ENCODE measurements at places on chromosomes 3 and 15.

DNA sequence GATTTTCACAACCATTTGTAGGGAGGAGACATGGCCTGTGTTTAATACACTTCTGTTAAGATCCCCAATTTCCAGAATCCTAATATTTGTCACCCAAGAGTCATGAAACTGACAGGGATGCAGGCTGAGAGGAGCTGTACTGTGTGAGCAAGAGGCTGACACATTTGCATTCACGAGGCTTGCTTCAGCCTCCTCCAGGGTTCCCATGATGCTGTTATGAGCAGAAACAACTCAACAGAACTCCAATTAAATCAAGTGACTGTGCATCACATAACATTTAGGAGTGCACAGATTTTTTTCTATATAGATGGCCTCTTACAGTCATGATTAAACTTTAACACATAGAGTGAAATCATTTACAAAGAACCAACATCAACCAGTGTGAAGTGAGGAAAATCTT is 292.3 kb upstream of the STT3B start:
- DNase-seq, result no peak

DNA sequence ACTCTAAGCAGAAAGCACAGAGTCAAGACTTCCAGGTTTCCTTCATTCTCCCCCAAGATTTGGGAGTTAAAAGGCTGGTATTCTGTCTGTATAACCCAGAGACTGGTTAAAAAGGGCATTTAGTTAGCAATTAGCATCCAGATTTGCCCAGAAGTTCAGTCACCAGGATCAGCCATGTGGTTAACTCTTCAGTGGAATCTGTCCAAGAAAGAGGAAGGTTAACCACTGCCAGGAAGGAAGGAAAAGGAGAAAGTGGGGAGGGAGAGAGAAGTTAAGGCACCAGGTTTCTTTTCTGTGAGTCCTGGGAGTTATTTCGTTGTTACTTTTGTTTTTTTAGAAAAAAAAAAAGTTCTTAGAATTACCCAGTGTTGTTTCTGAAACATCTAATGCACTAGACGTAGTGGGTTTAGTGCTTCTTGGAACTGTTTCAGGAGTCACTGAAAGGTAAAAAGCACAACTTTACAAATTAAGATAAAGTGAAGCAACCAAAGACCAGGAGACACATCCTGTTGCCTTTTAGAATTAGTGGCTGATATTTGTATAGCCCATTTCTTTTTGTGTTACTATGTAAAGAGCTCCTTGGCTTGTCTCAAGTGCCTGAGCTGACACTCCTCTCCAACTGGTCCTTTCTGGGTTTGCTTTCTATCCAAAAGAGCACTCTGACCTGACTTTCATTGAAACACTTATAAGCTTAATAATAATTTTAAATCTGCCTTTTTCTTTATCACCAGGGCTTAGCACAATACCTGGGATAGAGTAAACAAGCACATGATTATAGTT is 128.6 kb downstream of the ABI3BP start:
- no peak for DNase-seq

DNA sequence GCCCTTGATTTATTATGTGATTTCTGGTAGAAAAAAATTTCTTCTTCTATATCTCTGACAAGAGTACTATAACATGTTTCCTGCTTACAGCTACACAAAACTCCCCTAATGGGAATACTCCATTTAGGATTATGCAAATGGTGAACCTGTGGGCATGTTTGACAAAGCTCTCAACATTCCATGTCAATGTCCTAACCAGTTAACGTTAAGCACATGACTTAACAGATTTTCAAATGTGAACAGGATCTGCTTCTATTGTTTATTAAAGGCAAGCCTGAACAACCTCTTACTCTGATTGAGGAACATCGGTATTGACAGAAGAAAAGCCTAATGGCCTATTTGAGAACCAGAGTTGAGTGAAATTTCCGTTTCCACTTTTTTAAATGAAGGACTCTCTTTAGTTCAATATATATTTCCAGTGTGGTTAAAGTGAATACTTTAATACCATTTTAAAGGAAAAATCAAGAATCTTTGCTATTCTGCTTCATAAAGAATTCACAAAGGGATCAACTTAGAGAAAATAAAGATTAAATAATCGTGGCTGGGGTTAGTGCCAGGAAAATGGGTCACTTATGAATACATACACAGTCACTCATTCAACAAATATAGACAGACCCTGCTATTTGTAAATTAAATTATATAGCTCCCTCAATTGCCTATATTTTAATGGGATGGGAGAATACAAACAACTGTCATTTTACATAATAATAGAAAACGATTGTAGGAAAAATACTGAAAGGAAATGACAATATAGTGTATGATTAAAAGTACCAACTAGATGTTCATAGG is 300.3 kb upstream of the CBLB start:
- no peak for DNase-seq

DNA sequence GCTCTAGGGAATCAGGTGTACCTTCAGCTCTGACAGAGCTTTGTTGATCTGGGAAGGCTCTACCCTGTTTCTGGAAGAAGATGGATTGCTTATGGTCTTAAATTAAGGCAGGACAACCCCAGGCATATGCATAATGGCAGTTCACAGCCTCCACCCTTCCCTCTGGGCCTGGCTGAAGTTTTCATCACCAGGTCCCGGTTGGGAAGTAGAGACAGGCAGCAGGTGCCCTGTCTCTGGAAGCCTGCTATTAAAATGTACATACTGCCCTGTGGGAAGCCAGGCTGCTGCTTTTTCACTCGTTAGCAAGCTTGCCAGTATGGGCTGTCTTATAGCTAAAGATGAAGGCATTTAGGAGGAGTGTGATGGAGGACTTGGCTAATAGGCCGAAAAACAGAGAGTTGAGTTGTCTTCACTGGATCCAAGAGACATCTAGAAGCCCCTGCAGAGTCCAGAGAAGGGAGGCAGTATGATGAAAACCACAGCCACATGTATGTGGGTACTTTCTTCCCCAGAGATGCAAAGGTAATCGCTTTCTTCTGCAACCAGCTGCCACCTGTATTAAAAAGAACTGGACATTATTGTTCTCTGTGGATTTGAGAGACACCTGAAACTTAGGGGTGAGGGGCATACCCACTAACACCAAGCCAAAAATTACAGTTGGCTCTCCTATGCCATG is 34.4 kb downstream of the ABHD2 start:
- no peak for DNase-seq

- no peak for DNase-seq
Observed at GRCh38 chr3:44446929-44447328, 30.5 kb downstream of the ZNF445 start.

- no peak for DNase-seq
Observed at GRCh38 chr15:73696641-73697001, 12.4 kb downstream of the CD276 start.

GRCh38 chr3:188581792-188582191 is 427.8 kb downstream of the LPP start:
- no peak for DNase-seq

GRCh38 chr3:112471596-112472325 is 27.5 kb downstream of the BTLA start:
- no peak for DNase-seq

GRCh38 chr3:44227632-44228031 is 14.1 kb upstream of the TOPAZ1 start:
- no peak for DNase-seq

GRCh38 chr3:196707566-196707965 is 4.5 kb downstream of the CEP19 start:
- no peak for DNase-seq

GRCh38 chr15:77573802-77574201 is 58.9 kb downstream of the LINGO1 start:
- DNase-seq, result no peak

DNA sequence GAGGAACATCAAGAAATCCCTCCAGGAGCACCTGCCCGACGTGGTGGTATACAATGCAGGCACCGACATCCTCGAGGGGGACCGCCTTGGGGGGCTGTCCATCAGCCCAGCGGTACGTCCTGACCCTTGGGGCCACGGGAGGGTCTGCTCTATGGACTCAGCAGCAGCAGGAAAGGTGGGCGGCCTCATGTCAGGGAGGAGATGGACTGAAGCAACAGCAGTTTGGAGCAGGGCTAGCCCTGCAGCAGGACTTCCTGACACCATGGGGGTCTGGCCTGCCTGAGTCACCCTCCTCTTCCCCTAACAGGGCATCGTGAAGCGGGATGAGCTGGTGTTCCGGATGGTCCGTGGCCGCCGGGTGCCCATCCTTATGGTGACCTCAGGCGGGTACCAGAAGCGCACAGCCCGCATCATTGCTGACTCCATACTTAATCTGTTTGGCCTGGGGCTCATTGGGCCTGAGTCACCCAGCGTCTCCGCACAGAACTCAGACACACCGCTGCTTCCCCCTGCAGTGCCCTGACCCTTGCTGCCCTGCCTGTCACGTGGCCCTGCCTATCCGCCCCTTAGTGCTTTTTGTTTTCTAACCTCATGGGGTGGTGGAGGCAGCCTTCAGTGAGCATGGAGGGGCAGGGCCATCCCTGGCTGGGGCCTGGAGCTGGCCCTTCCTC is 24.2 kb downstream of the HDAC11 start:
- DNase-seq, result no peak

DNA sequence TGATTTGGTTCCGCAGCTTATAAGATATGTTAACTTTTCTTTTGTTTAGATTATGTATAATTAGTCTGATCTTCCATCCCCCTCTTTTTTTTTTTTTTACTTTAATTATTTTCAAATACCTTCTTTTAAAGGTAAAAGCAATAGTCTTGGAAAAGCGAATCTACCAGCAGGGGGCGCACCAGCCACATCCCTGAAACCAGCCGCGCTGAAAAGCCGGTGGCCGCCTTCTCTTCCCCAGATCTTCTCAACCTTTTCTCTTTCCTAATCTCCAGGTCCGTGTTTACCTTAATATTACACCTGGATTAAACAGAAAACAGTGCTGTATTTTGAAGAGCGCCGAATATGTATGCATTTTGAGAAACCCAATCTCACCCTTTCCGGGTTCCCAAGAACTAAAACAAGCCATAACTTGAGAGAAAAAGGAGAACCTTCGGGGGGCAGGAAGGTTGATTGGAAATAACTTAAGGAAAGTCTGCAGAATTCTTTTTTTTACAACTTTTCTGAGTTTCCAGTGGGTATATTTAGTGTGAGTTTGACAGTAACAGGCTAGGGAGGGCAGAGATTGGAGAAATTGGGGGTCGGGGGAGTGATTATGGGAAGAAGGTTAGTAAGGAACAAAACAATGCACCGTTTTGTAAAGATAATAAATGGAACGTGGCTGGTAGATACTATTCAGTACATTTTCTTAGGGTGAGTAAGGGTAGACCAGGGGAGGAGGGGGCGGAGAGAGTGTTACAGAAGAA is 2.0 kb upstream of the SOX2 start:
- peak; percentile 45 for DNase-seq

GRCh38 chr3:3065876-3066275 is 44.3 kb downstream of the IL5RA start:
- DNase-seq, result no peak

GRCh38 chr3:4250064-4250463 is 53.1 kb upstream of the SETMAR start:
- DNase-seq, result no peak

GRCh38 chr15:70474471-70475406 is 288.6 kb downstream of the UACA start:
- no peak for DNase-seq

DNA sequence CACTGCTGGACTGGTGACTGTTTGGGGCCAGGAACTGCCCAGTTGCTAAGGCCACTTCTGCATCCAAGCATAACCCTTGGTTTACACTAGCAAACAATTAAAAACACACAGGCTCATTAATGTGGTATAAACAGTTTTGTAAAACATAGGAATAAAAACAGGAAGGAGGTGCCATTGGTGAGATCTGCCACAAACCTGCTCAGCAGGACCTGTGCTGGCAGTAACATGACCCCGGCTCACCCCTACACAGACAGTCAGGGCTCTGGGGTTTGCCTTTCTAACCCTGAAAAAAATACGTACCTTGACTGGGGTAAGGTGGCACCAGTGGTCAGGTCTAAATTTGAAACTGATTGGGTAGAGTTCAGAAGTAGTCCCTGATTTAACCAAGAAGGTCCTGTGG is 76.2 kb downstream of the ATP1B3 start:
- no peak for DNase-seq

DNA sequence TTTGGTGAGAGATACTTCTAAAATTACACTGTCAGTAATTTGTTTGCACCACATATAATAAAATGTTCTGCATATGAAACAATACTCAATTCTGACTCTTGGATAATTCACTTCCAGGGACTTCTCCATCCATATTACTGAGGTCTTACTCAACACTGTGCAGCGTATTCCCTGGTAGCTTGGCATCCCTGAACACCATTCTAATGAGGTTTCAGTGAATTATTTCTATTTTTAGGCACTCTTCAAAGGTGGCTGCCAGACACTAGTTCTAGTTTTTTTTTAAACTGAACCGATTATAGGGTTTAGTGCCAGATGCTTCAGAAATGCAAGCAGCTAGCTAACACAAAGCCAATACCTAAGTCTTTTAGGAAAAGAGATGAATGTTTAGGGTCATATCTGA is 283.3 kb downstream of the FEZF2 start:
- DNase-seq, result no peak

GRCh38 chr3:15347063-15347736 is 14.8 kb upstream of the SH3BP5 start:
- peak; percentile 48 for DNase-seq

- no peak for DNase-seq
Observed at GRCh38 chr15:56471440-56472069, 6.6 kb upstream of the MNS1 start.

DNA sequence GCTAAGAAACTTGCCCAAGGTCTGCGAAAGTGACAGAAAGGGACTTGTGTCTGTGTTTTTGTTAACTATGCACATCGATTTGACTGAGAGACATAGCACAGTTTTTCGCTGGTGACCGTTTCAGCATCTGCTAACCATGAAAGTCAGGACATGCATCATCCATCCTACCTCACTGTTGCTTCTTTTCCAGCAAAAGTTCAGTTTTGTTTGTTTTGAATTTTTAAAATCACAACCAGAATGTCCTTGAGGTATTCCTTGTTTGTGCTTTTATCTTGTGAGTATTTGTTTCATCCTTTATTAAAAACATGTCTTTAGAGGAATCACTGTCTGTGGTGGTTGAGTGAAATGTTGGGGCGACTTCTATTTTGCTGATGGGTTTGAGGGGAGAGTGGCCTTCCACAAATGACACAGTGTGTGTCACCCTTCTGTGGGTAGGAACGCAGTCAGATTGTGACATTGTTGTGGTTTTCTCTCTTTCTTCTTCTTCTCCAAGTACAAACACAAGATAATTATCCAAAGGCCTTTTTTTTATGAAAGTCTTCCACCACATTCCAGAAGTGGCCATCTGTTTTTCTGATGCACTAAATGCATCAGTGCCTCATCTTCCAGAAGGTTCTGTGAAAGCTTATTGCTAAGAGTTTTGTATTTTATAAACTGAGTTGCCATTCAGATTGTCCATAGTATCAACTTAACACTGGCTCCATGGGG is 214.4 kb upstream of the NR2E3 start:
- no peak for DNase-seq

DNA sequence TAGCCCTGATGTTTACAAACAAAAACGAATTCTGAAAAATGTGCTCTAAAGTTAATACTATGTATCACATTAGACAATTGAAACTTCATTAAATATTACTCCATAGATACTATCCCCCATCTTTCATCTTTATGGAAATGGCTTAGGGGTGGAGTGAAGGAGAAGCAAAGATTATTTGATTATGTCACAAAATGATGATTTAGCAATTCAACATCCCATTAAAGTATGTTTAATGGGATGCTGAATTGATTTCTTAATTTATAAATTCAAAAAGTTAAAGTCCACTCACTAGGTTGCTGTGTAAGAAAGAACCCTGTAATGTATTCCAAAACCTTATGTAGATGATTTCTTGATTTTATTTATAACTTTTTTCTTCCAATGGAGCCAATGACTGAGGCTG is 201.1 kb downstream of the WDR72 start:
- DNase-seq, result no peak

Measured in T-helper 2 cell (primary cell).